ENCODE measurements at places on chromosomes 1 and 21.

GRCh38 chr1:213035573-213035972, 15.5 kb upstream of the RPS6KC1 start:
- no peak for DNase-seq

DNA sequence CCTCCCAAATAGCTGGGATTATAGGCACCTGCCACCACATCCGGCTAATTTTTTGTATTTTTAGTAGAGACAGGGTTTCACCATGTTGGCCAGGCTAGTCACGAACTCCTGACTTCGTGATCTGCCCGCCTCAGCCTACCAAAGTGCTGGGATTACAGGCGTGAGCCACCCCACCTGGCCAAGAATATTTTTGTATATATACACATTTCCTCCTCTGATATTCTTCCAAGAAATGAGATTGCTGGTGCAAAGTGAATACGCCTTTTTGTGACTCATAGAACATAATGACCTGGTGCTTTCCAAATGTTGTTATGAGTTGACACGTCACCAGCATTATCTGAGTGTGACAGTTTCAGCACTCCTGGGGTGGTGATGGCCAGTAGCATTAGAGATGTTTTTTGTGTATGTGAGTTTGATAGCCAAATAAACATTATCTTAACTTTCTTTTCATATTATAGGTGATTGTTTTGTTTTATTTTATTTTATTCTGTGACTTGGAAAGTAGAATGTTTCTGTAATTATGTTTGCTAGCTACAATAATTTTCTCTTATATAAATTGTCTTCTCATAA, 54.9 kb downstream of the KCNK1 start:
- DNase-seq: no peak

GRCh38 chr1:53543130-53543777, 84.1 kb downstream of the DMRTB1 start:
- DNase-seq: no peak

GRCh38 chr1:204647114-204647804, 38.3 kb downstream of the LRRN2 start:
- no peak for DNase-seq

- DNase-seq: no peak
Observed at GRCh38 chr21:44888581-44889550, 15.4 kb upstream of the PTTG1IP start.

DNA sequence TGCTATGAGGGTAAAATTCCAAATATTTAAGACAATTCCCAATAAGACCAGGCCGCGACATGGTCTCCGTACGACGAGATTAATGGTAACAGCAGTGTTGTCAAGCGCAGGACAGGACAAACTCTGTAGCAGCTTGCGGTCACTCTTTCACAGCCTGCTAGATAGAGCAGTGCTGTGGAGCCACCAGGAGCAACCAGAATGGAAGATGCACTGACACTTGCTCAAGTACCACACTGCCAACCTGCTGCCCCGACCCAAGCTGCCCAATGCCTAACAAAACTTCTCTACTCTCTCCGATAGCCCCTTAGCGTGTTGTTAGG, 636 bp downstream of the WARS2 start:
- DNase-seq: no peak

DNA sequence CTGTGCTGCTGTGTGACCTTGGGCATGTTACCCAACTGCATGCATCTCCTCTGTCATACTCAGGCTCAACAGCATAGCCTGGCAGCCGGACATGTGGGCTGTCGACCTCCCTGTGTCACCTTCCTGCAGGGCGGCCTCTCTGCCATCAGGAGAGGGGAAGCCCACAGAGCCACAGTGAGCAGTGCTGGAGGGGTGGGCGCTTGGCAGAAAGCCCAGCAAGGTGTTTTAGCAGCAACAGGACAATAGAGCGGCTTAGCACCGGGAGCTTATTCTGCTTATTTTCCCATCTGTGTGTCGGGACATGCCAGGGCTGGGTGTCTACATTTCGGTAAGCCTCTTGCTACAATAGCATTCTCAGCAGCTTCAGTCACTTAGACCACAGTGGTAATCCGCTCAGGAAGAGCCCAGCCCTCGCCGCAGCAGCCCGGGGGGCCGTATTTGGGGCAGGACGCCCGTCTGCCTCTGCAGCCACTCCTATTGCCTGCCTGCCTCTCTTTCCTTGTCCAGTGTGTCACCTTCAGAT, 22.8 kb upstream of the CDK18 start:
- no peak for DNase-seq

DNA sequence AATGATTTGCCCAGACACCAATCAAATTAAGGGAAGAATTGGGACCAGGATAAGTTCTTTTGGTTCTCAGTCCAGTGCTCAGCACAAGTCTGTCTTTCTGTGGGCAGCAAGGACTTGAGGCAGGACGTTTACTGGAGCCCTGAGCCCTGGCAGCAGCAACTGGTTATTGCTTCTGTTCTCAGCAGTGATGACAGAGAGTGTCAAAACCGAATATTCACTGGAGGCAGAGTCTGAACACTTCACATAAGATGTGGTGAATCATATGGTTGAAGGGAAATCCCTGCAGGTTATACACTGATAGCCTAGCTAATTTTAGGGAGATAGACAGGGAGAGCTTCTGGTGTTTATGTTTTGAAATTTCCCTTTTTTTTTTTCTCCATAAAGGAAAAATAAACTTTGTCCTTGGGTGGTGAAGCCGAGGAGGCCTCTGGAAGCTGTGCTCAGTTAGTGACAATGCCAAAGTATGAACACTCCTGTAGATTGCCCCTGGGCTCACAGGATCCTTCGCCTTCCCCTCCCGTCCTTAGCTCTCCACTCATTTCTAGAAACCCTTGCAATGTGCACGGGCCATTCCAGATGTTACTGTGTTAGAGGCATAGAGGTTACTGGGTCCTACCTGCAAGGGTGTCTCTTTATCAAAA, 26.3 kb upstream of the TSPAN2 start:
- no peak for DNase-seq

GRCh38 chr1:76335882-76336281, 261.3 kb downstream of the ST6GALNAC3 start:
- DNase-seq: no peak

DNA sequence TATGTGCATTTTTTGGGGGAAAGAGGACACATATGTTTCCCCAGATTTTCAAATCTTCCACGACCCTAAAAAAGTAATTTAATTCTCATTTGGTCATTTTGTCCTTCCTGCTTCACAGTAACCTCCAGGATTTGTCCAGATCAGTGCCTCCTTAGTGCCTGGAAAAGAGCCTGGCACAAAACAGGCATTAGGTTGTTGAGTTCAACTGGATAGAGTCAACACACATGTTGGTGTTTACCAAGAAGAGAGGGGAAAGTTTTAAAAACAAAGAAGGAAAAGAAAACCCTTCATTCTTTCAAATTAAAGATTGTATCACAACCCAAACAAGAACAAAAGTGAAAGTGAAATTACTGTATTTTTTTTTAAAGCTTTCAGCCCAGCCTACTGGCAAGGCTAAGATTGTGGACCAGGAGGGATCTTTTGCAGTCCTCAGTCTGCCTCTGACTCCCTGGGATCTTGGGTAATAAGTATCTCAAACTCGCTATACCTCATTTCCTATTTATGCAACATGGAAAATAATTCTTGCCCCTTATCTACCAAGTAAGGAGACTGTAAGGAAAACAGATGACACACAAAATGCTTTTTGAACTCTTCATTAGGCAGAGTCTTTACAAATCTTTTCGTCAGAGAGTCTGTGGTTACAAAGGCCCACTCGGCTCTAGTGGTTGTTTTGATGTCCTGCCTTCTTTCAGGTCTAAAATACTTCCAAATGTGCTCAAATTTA, 57.8 kb downstream of the ZNF281 start:
- peak; percentile 19 for DNase-seq

GRCh38 chr1:20867062-20867461, 80.0 kb upstream of the HP1BP3 start:
- no peak for DNase-seq

DNA sequence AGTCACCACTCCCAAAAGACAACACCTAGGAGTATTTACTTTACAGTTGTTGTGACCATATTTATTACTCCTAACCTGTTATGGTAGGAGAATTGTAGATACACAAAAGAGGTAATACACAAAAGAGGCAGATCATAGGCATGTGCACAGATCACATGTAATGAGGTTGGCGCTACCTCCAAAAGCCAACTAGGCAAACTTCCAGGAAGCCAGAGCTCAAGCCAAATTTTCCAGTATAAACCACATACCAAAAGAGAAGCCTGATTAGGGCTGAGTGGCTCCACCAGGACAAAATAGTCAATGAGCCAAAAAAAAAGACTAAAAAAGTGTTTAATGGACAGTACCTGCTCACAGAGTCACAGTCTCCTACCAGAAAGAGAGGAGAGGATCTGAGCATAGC, 195.0 kb upstream of the PBX1 start:
- no peak for DNase-seq

DNA sequence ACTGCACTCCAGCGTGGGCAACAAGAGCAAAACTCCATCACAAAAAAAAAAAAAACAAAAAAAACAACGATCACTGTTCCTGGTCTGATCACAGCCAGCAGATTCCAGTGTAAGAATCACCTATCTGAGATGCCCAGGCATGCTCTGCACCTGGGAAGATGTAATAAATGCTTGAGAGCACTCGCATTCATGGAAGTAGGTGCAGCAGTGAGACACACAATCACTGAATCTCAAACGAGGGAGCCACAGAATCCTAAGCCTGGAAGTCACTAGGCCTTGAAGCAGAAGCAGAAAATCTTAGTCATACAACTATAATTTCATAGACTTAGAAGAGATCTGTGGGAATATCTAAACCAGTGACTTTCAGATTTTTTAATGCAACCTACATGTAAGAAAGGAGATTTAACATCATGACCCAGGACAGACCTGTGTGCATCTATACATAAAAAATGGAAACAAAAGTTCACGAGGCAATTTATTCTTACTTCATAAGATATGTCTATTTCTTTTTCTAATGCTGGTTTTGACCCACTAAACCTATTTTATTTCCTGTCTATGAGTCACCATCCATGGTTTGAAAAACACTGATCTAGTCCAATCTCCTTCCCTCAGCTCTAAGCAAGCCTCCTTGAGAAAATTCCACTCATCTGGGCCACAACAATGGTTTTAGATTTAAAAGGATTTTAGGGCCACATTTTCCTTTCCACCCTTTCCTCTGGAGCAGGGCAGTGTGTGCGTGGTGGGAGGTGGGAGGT, 30.4 kb downstream of the RIMS3 start:
- DNase-seq: no peak

DNA sequence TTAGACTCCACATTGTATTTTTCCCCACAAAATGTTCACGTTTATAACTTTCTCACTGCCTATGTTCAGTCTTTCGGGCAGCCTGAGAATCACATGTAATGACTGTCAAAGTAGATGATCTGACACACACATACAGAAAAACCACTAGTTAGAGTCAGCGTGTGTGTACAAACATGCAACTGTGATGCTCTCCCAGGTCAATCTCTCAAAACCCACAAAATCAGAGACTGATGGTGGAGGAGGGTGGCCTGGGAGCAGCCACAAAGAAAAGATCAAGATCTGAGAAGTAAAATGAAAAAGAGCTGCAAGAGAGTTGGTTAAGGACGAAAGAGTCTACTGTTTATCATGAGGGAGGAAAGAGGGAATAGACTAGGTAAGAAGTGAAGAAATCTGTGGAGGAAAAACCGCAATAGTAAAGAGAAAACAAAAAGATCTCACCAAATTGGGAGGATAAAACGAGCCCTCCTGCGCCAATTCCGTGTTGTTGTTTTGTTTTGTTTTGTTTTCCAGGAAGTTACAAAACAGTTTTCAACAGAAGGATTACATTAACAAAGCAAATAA, 2.3 kb downstream of the EGLN1 start:
- DNase-seq: no peak

DNA sequence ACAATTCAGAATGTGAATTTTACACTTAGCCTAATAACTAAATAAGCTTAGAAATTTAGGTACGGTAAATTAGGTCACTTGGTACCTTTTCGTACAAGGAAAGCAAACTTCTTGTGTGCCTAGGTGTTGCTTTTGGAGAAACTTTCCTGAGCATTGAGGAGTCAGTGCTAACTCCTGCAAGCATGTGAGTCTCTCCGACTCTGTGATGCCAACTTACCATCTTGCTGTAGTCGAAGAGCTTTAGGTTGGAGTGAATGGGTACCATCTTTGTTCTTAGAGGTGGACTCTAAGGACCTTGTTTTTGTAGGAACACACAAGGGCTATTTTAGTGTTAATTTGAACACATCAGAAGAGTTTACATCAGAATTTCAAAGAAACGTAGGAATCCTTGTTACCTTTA, 688.9 kb downstream of the USP25 start:
- no peak for DNase-seq

- no peak for DNase-seq
Observed at GRCh38 chr1:17260738-17261137, 11.8 kb downstream of the PADI3 start.

DNA sequence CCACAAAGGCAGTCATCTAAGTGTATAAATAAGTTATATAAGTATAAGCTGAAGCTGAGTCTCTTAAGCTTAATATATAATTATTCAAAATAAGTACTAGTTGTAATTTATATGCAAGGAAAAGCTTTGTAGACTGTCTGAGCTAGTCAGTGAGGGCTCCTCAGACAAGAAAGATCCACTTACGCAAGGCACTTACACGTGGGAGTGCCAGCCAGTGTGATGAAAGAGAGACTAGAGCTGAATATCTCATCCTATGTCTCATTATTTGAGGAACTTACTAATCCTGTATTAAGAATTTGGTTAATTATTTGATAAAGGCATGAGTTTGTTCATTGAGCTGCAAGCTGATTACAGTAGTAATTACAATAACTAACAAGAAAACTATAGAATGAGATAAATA, 146.9 kb downstream of the PDE4B start:
- DNase-seq: no peak

All from naive thymus-derived CD8-positive, alpha-beta T cell (primary cell).